ENCODE measurements at places on chromosomes 7 and 10.

DNA sequence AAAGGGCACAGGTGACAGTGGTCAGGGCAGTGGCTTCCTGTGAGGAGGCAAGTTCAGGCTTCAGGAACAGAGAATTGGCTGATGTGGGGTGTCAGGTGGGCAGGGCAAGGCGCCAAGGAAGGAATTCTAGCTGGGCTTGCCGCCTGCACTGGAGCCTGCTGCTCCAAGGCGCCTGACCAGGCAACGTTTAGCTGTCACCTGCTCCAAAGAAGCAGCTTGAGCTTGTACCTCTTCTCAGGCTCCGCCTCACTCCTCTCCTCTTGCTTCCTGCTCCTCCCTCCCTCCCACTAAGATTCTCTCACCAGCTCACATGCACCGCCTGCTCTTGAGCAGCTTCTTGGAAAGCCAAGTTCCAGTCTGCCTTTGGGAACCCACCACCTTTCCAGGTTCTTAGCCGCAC is 187.4 kb upstream of the GRB10 start:
- DNase-seq: no peak

GRCh38 chr7:155198196-155198892 is 99.3 kb upstream of the INSIG1 start:
- no peak for DNase-seq

- no peak for DNase-seq
Observed at GRCh38 chr10:69146759-69147158, 22.8 kb downstream of the VPS26A start.

DNA sequence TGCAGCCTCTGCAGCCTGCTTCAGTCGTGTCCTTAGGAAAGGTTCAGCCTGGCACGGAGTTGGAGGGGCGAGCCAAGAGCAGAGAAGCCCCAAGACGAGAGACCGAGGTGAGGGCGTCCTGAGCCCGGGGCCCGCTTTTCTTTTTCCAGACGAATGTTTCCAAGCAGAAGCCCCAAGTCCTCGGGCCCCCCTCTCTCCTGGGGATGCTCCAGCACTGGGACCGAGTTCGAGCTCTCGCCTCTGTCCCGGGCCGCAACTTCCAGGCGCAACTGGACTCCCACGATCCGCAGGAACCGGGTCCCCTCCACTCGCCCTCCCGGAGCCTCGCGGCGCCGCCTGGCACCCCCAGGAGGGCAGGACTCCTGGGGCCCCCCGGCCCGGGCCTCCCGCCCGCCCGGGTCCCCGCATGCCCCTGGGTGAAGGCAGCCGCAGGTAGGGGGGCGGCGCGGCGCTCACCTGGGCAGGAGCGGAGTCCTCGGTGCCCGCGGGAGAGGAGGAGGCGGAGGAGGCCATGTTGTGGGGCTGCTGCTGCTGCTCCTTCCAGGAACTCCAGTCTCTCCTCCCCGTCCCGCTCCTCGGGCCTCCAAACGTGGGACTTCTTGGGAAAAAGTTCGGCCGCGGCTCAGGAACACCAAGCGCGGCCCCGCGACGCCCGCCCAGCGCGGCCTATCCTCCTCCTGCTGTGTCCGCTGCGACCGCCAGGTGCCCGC is 45.3 kb upstream of the CDK1 start:
- DNase-seq: no peak

GRCh38 chr10:133123050-133123745 is 35.5 kb downstream of the ADGRA1 start:
- DNase-seq: no peak

- DNase-seq: no peak
Observed at GRCh38 chr10:47160261-47160908, 139.6 kb upstream of the GDF10 start.

GRCh38 chr10:3068968-3069737 is 1.8 kb downstream of the PFKP start:
- no peak for DNase-seq

DNA sequence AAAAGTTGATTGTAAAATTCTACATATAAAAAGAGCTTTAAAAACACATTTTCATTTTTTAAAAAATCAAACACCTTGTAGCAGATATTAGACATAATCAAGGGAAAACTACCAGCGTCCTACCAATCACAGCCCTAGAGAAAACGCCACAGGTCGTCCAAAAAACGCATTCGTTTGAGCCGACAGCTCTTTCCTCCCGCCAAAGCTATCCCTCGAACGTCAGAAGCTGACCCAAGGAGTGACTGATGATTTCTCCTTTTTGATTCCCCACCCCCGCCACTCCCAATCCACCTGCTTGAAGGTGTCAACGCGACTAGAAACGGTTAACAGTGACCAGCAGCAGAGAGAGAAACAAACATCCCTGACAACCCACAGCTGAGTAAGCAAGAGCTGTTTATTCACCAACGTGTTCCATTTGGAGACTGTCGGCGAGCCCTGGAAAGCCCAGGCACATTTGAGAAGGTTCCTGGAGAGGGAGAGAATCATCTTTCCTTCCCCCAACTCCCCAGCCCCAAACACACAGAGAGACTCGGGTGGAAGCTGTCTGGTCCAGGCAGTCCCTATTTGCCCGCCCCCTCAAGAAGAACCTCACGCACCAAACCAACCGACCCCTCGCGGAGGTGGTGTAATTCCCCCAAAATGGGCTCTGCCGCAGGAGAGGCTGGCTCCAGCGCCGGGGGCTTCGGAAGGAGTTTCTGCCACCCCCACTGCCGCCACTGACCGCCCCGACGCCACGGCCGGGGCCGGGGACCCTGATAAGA is 622 bp downstream of the CPEB3 start:
- DNase-seq: peak; percentile 50

DNA sequence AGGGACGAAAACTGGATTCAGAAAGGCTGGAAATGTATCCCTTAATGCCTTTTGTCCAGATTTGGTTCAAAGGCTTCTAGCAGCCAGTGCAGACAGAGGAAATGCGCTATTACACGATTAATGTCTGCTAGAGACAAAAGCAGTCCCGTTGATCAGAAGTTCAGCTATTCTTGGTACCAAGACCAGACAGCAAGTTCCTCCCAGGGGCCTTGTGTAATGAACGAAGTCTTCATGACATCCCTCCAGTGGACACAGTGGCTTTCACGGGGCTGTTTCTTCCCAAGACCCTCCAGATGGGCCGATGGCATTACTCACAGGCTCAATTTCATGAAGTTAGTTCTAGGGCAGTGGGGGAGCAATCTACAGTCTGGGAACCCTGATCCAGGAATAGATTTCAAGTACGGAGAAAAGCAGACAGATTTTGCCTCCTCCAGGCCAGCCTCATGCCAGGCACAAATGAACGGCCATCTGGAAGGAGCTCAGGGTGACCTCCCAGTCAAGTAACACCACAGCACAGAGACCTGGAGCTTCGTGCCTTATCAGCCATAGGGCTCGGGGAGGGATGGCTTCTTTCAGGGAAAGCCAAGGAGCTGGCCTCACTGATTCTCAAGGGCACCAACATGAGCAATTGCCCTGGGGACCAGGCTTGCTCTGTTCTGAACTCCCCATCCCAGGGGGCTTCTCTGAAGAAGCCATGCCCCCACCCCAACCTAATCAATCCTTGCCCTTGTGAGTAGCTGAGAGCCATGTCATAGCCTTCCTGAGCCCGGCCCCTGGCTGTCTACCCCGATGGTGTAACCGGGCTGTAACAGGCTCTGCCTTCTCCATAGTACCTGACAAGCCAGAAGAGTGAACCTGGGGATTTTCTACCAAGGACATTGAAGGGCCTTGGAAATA is 101.1 kb downstream of the PRKAG2 start:
- no peak for DNase-seq

DNA sequence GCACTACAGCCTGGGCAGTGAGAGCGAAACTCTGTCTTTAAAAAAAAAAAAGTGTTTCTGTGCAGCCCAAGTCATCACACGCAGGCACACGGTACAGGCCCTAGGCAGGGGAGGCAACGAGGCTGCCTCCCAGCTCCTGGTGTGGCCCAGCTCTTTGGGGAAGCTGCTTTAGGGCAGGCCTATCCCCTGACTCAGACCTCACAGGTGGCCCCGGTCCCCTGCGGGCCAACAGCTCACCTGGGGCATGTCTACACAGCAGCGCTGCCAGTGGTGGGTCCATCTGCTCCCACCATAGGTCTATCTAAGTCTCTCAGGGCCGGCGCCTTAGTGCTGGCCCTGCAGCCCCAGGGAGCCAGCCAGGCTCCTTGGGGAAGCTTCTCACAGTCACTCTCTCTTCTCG is 31.4 kb downstream of the ZAN start:
- DNase-seq: no peak

GRCh38 chr7:45980181-45980905 is 59.3 kb upstream of the IGFBP3 start:
- DNase-seq: no peak

GRCh38 chr10:80196270-80196949 is 8.9 kb downstream of the ANXA11 start:
- DNase-seq: no peak

DNA sequence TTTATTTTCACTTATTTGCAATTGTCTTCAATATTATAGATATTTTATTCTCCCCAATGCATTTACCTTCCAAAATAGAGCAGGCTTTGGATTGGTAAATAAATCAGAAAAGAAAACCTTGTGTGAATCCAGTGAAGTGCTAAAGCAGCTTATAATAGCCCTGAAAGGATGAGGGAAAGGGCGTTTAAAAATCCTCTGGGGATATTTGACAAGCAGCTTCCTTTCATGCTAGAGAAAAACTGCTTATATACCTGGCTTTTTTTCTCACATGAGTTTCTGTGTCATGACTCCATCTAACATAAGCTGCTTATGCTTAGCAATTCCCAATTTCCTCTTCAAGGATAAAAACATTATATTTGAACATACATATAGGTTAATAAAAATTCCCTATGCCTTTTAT is 221.6 kb upstream of the SEMA3E start:
- DNase-seq: no peak

GRCh38 chr10:7408291-7409044 is 2.4 kb downstream of the SFMBT2 start:
- peak; percentile 73 for DNase-seq

DNA sequence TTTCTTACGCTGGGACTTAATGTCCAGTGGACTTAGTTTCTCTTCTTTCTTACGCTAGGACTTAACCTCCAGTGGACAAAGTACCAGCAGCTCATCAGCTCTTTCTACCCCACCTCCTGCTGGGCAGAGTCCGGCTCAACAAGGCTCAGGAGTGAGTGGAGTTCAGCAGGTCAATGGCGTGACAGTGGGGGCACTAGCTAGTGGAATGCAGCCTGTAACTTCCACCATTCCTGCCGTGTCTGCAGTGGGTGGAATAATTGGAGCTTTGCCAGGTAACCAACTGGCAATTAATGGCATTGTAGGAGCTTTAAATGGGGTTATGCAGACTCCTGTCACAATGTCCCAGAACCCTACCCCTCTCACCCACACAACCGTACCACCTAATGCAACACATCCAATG is 199.7 kb downstream of the MLLT10 start:
- DNase-seq: no peak

DNA sequence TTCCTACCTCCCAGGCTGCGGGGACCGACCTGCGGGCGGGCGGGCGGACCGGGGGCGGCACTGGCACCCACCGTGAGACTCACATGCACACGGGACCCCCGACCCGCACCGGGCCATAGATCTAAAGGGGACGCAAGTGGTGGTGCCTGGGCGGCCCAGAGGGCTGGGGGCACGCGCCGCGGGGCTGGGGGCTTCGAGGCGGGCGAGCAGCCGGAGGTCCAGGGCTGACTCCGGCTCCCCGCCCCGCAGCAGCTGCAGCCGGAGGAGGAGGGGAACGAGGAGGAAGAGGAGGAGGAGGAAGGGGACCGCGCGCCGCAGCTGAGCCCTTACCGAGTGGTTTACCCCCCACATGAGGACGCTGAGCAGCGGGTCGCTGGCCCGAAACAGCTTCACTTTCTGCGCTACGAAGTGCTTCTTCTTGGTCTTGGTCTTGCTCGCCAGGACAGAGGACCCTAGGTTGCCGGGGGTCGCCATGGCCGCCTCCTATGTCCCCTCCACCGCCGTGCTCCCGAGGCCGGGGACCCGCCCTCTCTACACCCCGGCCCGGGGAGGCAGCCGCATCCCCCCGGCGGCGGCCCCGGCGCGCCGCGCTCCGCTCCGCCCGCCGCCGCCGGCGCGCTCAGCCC is 412 bp downstream of the PIP4K2A start:
- DNase-seq: no peak

DNA sequence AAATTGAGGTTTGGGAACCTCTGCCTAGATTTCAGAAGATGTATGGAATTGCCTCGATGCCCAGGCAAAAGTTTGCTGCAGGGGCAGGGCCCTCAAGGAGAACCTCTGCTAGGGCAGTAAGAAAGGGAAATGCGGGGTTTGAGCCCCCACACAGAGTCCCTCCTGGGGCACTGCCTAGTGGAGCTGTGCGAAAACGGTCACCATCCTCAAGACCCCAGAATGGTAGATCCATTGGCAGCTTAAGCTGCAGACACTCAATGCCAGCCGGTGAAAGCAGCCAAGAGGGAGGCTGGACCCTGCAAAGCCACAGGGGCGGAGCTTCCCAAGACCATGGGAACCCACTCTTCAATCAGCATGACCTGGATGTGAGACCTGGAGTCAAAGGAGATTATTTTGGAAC is 15.0 kb upstream of the TFEC start:
- DNase-seq: no peak

- no peak for DNase-seq
Observed at GRCh38 chr7:42292991-42293521, 56.0 kb upstream of the GLI3 start.

GRCh38 chr7:20235288-20235687 is 18.1 kb upstream of the MACC1 start:
- DNase-seq: no peak

- no peak for DNase-seq
Observed at GRCh38 chr7:134829380-134829986, 50.0 kb downstream of the CALD1 start.

GRCh38 chr7:137633133-137633532 is 213.6 kb downstream of the DGKI start:
- DNase-seq: no peak

DNA sequence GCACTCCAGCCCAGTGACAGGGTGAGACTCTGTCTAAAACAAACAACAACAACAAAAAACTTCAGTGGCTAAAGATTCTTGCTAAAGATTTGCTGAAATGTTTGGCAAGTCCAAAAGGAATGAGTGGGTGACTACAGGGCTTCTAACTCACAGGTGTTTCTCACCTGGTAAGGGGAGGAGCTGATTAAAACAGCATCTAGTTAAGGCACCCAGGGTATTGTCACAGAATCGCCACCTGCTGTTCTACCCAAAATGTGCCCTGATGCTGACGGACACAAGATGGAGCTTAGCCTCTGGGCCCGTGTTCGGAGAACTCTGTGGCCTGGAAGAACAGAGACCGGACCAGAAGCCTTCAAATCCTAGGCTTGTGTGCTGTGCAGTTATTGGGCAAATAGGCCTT is 336.0 kb upstream of the GALNT17 start:
- no peak for DNase-seq

DNA sequence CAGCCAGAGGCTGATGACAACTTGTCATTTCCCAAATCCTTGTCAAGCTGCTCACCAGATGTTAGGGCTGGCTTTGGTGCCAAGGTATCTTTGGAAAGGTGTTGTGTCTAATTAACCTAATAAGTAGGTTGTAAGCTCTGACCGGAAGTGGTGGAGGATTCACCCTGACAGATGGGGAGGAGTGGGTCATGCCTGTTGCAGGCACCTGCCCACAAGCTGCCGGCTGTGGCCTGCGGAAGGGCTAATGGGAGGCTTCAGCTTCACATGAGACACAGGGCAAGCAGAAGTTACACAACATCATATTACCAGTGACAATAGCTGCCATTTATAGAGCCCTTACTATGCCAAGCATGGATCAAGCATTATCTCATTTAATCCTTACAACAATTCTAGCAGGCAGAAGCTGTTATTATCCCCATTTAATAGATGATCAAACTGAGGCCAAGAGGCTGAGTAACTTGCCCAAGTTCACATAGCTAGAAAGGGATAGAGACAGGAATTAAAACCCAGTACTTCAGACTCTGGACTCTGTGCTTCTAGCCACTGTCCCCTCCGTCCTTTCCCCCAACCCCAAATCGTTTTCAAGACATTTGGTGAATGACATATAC is 63.1 kb upstream of the DUSP5 start:
- no peak for DNase-seq
